Bone marrow (tissue), 2 donors: ENCODE measurements at places on chromosomes 16 and 17.
A peak's percentile ranks its signal among the peaks of the same experiment; 100 is the strongest.

DNA sequence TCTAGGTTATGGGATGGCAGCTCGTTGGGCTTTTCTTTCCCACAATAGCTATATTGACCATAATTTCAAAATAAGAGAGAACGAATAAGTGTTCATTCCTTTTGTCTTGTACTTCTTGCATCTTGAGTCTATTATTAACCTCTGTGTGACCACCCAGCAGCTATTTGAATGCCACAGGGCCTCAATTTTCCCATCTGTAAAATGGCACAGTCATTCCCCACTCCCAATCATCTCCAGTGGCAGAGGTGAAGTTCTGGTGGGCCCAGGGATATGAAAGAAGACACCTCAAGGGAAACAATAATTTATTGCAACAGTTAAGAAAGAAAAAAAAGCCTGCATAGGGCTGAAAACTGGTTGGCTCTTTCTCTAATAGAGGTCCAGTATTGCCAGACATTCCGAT, 28.6 kb upstream of the NKD1 start:
- no peak for DNase-seq

GRCh38 chr17:64002658-64003525, 4.7 kb downstream of the PRR29 start:
- no peak for DNase-seq

DNA sequence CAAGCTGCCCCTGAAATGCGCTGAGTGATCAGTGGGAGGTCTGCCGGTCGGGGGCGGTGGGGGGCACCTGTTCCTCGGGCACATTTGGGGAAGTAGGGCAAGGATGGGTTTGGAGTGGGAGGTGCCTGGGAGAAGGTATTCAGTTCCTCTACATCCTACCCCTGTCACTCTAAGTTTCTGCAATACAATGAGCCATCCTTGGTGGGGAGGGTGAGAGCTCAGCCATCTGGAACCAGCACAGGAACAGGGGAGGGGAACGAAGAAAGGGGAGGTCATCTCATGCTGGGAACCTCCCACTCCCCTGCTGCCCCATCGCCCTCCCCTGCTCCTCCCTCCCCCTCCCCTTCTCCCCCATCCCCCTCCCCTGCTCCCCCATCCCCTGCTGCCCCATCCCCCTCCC, 4.2 kb downstream of the DPH1 start:
- DNase-seq = no peak

DNA sequence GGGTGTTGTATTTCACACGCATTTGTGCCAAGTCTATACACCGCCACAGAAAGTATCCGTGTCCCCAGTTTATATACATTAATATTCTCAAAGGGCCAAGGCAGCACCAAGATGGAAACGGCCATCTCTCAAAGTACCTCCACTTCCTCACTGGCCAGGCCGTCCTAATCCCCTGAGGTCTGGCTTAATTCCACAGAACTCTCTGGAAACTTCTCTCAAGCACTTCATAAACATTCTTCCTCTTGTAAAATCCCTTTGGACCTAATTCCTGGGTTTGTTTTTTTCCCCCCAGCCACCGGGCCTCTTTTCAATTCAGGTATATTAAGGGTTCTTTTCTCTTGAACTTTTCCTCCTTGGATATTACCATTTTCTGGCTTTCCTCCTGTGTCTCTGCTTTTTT, 5.1 kb upstream of the ERN1 start:
- no peak for DNase-seq

- DNase-seq = no peak
Measured at GRCh38 chr17:64024215-64024654, 3.8 kb upstream of the ICAM2 start.

DNA sequence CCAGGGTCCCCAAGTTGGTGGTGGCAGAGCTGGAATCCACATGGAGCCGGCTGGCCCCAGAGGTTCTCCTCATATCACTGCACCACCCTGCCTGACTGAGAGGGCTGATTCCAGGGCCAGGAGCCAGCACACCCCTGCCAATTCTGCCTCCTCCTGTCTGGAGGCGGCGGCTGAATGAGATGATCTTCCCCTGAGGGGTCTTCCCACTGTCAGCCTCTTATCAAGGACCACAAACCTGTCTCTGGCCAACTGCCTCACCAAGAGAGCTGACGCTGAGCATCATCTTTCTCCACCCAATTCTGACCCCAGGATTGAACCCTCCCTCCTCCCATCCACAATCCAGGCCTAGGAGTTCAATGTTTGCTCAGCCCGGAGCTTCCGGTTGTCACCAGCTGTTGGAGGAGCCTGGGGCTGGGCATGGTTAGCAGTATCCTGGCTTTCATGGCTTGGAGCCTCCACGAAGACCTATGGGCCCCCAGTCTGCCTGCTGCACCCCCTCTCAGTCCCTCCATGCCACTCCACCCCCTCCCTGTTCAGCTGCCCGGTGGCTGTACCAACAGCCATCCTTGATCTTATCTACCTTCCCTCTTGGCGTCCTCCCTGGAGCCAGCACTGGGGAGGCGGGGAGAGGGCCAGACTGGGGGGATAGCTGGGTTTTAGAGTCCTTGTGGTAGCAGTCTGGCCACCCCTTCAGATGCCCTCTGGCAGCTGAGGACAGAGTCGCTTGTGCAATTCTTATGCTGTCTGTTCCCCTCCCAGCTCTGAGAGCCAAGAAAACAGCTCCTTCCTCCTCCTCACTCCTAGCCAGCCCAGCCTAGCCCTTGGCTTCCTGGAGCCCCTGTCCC, 25.6 kb downstream of the ABCC3 start:
- DNase-seq = peak; percentile 30

- DNase-seq = no peak
Measured at GRCh38 chr17:2295575-2295974, 8.0 kb downstream of the SMG6 start.

DNA sequence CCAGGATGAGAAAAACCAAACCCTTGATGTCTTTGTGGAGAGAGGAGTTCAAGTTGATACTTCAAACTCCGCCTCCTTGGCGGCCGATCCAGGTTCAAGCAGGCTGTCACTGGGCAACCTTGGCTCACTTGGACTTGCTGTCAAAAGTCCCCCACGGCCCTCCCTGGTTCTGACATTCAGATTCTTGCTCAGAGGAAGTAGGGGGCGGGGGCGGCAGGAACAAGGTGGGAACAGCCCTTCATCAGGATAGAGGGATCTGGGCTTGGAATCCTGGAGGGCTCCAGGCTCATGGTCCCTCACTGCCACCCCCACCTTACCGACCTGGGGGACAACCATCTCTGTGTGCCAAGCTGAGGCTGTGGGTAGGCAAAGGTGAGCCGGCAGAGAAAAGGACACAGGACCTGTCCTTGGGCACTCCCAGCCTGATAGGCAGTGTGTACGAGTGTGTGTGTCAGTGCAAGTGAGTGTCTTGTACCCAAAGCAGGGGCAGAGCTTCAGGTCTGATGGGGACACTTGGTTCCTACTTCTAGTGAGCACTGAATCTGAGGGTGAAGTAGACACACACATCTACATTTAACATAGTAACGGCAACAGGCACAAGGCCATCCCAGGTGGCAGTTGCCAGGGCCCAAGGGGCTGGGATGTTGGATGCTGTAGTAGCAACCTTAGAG, 6.6 kb upstream of the TSPOAP1 start:
- no peak for DNase-seq

- no peak for DNase-seq
Measured at GRCh38 chr17:1718362-1719165, 5.9 kb upstream of the WDR81 start.

- no peak for DNase-seq
Measured at GRCh38 chr17:76534831-76535732, 2.4 kb downstream of the CYGB start.

GRCh38 chr17:27756467-27757371, 43.6 kb downstream of the NOS2 start:
- no peak for DNase-seq

DNA sequence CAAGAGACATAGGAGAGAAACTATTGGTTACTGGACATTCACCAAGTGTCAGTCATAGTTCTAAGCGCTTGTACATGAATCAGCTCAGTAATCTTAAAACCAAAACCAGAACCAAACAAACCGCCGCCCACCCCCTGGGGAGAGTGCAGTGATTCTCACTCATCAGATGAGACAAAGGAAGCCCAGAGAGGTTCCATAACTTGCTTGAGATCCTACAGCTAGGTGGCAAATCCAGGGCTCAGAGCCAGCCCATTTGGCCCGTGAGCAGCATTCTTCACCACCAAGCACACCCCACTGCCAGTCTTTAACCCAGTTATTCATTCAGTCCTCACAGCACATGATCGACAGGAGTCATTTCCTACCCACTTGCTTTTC, 37.2 kb upstream of the RGS9 start:
- no peak for DNase-seq

DNA sequence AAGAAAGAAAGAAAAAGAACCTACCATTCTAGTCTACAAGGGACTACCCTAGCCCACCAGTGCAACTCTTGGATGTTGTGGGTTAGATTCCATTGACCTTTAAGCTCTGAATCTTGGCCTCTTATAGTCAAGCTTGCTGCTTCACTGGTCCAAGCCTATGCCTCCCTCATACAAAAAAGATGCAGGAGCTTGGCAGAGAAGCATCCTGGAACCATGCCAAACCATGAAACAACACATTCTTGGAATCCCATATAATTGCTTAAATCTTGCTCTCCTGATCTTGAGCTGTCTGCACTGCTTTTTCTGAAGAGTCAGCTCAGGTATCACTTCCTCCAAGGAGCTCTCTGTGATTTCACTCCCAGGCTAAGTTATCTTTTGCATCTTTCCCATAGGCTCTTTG, 117.9 kb upstream of the GPR139 start:
- no peak for DNase-seq

DNA sequence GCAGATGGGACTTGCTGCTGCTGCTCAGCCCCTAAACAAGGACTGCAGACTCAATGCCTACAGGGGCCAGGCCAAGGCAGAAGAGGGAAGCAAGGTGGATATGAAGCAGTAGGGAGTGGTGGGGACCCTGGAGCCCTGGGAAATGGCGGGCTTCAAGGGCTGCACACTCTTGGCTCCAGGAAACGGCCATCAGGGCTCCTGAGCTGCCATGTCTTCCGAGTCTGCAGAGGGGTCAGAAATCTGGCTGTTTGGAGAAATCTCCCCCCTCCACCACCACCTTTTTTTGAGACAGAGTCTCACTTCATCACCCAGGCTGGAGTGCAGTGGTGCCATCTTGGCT, 169.1 kb downstream of the KATNIP start:
- no peak for DNase-seq

DNA sequence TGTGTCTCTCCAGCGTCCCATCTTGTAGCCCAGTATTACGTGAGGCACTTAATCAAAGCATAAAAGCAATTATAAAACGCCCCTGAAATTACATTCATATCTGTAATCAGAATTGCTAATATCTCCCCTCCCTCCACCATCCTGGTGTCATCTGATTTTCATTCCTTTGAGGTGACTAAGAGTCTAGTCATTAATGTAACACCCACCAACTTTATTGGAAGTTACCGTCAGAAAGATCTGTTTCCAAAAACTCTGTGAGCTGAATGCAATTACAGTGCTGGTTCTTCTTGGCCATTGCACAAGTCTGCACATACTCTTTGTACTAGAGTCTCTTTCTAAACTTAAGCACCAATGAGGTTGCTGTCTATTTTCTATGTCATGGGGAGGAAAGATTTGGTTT, 12.5 kb upstream of the MAF start:
- DNase-seq = no peak

- no peak for DNase-seq
Measured at GRCh38 chr16:48628359-48628985, 18.5 kb upstream of the N4BP1 start.

- no peak for DNase-seq
Measured at GRCh38 chr17:72692676-72693075, 399.8 kb downstream of the SLC39A11 start.

DNA sequence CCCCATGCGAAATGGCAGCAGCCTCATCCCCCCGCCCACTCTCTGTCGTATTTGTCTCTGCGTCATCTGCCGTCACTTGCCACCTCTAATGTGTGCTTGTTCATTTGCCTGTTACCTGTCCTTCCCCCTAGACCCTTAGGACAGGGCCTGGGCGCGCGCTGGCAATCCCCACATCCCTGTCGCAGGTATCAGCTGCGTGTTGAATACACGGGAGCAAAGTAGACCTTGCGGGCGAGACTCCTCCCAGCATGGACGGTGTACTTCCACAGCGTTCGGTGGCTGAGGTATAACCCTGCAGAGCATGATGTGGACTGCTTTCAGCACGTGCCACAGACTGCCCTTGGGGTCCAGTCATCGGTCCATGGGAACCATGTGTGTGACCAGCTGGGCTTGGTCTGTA, 170.1 kb upstream of the CHMP6 start:
- DNase-seq = no peak

DNA sequence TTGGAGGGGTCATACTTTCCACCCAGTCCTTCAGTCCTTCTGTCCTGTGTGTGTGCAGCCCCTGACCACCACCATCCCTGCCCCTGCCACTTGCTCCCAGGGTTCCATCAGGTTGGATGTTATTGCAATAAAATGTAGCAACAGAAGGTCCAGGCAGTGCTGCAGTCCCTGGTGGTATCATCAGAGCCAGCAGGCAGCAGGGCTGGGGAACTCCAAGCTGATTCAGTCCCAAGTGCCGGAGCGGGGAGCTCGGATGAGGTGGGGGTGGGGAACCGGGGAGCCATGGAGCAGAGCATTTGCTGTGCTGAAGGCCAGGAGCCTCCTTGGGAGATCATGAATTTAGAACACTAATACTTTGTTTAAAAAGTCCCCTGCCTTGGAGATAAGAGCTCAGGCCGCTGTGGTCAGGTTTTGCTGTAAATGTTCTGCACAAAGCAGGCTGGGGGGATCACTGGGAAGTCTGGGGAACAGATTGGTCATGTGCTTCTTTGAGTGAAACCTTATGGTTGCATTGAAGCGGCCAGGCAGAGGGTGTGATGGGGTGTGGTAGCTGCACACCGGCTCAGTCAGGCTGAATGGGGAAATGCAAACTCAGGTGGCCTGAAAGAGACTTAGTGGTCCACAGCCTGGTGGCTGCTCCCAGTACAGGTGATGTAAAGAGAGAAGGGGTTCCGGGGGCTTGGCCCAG, 225.9 kb downstream of the SEC14L1 start:
- DNase-seq = no peak

- DNase-seq = no peak
Measured at GRCh38 chr17:6070430-6070912, 292 bp downstream of the WSCD1 start.

GRCh38 chr17:58051468-58051867, 31.8 kb upstream of the DYNLL2 start:
- DNase-seq = no peak

DNA sequence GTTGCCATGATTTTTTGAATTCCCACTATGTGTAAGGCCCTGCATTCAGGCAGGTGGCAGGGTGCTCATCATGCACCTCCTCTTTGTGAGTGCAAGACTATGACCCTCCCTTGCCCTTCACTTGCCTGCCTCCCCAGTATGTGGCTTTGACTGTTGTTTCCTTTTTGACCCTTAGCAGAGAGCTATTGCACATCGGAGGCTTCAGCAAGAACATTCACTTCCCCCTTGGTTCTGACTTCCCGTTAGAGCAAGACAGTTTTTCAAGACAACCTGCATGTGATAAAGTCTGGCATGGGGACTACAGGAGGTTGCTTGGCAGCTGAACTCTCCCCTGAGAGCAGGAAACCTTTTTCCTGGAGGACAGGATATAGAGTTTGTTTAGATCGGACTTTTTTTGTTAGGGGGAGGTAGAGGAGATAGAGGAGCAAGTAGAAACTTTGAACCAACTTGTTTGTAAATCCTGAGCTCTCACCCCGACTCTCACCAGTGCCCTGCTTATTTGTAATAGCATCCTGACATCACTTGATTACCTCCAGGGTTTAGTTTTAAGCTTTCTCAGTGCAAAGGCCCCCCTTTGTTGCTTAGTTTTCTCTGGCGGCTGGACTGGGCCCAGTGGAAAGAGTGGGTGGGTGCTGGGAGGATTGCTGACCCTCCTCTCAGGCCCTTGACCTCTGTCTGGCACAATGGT, 34.3 kb downstream of the LIMD2 start:
- peak; percentile 5 for DNase-seq
